ENCODE measurements at places on chromosomes 7 and 10.
A peak's percentile ranks its signal among the peaks of the same experiment; 100 is the strongest.

DNA sequence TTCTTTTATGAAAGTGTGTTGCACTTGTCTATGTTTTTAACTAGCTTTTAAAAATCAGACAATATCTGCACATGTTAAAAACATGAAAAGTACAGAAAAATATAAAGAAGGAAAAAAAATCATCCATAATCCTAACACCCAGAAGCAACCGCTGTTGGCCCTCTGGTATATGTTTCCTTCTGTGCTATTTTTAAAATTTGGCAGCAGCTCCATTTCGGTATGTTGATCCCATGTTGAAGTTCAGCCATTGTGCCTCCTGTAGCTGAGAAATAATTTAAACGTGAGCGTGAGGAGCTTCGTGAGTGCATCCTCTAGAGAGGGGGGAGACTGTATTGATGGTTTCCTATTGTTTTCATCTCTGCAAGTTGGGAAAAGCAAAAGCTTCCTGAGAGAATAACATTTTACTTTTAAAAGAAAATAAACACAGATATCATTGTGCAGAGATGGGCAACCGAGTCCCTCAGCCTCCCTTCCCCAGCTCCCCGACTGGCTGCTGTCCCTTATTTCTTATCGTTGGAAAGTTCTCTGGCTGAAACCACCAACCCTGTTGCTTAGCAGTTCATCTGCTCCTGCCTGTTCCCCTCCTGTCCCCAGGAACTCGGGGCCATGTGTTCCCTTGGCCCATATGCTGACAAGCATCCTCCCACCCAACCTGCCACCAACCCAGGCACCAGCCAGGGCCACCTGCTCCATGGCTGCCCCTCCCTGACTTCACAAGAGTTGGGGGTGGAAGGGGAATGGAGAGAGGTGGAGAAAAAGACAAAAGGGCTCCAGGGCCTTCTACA is 499.1 kb upstream of the PODXL start:
- DNase-seq, result no peak

DNA sequence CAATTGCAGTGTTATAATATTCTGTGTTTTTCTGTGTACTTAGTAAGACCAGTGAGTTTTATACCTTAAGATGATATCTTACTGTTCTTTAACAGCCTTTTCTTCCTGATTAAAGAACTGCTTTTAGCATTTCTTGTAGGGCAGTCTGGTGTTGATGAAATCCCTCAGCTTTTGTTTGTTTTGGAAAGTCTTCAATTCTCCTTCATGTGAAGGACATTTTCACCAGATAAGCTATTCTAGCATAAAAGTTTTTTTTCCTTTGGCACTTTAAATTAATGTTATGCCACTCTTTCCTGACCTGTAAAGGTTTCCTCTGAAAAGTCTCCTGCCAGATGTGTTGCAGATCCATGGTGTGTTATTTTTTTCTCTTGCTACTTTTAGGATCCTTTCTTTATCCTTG is 1059.8 kb downstream of the LRMDA start:
- DNase-seq, result no peak

DNA sequence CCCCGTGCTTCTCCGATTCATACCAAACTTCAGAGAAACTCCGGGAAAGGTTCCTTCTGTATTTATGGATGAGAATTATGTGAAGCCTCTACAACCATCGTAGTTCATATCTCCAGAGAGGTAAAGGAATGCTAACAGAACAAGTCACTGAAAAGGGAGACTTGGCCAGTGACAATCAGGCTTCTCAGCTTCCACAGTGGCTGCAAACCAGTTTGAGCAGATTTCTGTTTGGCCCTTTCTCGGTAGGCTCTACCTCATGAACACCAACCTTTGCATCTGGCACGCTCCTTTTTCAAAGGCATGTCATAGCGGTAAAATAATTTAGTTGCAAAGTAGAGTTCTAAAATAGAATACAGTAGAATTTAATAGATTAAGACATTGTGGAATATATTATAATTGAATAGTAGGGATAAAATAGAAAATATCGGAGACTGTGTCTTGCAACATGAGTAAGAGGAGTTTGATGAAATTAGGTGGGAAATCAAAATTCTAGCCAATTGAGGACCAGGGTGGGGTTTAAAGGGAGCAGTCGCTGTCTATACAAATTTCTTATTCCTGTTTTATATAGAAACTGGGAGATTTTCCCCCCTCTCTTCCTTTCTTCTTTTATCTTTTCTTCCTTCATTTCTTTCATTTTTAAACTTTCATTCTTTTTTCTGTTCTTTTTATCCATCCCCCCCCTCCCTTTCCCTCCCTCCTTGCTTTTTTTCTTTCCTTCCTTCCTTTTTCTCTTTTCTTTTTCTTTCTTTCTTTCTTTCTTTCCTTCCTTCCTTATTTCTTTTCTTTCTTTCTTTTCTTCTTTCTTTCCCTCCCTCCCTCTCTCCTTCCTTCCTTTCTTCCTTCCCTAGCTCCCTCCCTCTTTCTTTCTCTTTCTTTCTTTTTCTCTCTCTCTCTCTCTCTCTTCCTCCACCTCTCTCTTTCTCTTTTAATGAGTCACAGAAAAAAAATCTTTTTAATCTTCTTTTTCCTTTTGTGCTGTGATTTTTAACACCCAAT is 161.5 kb upstream of the KLF6 start:
- DNase-seq, result no peak

DNA sequence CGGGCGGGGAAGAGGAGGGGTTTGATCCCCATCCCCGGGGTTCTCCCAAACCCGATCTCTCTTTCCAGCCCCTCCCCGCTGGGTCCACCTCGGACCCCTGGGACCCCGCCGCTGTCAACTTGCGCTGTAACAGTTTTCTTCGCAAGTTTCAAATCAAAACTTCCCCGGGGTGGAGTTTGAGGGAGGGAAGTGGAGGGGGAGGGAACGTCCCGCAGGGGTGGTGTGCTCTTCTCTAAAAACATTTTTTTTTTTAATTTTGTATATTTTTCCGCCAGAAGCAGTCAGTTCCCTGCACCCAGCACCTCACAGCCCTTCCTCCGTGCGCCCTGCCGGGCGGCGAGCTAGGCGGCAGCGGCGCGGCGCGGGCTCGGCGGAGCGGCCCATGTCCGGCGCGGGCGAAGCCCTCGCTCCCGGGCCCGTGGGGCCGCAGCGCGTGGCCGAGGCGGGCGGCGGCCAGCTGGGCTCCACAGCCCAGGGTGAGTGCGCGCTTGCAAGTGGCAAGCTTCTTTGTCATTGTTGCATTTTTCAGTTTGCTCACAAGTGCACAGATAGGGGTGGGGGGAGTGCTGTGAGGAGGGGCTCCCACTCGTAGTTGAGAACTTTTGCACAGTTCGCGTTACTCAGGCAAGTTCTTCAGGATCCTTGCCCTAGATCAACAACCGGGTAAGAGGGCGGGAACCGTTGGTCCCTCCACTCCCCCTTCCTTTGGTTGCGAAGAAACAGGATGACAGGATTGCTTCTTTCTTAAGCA is 933 bp downstream of the MDFIC start:
- DNase-seq, result peak; percentile 18

- no peak for DNase-seq
Observed at GRCh38 chr10:32166365-32166764, 110.1 kb upstream of the KIF5B start.

GRCh38 chr10:12922117-12922900 is 79.2 kb downstream of the CCDC3 start:
- no peak for DNase-seq

DNA sequence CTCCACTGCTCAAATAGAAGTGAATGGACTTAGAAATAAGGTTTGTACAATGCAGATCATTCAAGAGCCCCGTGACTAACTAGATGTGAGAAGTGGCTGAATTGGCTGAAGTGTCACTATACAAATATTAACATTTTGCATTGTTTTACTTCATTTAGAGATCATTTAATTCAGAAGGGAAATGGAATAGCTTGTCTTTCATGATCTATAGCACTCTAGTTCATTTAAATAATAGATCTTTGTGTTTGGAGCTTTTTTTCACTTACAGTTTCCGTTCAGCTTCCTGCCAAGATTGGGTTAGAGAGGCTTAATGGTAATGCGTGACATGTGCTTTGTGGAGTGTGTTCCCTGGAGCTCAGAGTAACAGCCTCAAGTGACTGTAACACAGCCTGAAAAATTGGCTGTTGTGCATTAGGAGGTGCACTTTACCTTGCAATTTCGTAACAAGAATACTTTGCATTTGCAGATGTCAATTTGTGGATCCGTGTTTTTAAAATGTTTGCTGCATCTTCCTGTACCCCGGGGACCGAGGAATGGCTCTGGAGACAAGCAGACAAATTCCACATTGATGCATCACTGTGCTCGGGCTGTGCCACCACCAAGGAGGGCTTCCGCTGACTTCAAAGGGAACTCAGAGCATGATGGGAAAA is 170.3 kb downstream of the NRP1 start:
- DNase-seq, result no peak

DNA sequence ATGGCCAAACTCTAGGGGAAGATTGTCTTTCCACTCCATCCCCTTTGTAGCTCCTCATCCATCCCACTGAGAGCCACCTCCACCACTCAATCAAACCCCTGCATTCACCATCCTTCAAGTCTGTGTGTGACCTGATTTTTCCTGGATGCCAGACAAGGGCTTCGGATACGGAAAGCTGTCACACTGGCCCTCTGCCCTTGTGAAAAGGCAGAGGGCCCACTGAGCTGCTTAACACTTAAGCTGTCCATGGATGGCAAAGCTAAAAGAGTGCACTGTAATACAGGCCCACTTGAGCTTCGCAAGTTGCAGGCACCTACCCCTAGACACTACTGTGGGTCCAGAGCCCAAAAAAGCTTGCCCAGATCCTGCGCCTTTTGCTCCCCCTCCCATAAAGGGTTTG is 237.2 kb downstream of the MAGI2 start:
- DNase-seq, result no peak

- no peak for DNase-seq
Observed at GRCh38 chr10:73444457-73444856, 11.1 kb upstream of the MSS51 start.

Data from activated naive CD4-positive, alpha-beta T cell (primary cell).